ENCODE measurements at places on chromosomes 2 and 18.
A peak's percentile ranks its signal among the peaks of the same experiment; 100 is the strongest.

- no peak for DNase-seq
Observed at GRCh38 chr2:176178038-176178756, 10.3 kb upstream of the HOXD1 start.

GRCh38 chr18:62196079-62196478 lies 9.0 kb downstream of the RELCH start:
- DNase-seq, result no peak

GRCh38 chr2:48774251-48774650 lies 18.7 kb upstream of the LHCGR start:
- DNase-seq, result no peak

GRCh38 chr2:226475650-226476049 lies 324.0 kb downstream of the IRS1 start:
- DNase-seq, result no peak

DNA sequence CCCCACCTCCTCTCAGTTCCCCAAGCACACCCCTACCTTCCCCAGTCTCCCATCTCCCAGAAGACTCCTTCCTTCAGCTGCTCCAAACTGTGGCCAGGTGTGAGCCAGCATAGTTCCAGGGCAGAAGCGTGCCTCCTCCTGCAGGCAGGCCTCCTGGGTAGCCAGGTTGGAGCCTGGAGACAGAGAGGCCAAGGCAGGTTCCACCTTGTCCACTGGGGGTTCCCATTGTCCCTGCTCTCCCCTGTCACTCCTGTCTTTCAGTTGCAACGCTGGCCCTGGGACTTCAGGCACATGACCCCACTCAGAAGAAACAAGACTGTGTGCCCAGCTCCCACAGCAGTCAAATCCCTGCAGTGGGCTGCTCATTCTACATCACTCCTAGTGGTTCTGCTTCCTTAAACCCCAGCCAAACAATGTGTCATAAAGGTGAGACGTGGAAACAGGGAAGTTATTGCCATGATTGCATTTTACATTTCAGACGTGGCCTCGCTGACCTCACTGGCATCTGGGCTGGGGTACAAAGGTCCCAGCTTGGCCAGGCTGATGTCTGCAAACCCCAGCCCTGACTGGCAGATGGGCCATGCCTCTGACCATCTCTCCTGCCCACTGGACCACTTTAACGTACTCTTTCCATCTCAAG lies 96.5 kb upstream of the BOD1L2 start:
- DNase-seq, result no peak

DNA sequence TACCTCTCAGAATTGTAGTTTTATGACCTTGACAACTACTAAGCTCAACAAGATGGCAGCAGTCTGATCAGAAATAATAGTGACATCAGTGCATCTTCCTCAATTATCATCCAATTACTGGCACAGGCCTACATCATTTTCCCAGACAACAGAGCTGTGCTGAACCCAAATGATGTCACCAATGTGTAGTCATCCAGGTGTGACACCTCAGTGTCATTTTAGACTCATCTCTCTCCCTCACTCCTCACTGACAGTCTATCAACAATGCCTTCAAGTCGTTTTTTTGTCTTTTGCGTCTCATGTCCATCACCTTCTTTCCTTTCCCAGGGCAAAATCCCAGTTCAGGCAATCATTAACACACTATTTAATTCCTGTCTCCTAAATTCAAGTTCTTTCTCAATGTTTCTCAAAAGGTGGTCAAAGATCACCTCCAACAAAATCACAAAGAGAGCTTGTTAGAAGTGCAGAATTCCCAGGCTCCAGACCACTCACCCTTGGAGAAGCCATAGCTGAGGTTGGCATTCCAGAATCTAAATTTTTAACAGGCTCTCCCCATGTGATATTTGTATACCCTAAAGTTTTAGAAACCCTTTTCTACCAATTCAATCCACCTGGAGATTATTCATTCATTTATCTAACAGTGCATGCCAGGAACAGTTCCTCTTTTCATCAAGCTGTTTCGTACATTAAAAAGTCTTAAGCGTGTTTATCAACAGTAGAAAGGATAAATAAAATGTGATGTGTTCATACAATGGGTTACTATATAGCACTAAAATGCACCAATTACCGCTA lies 125.3 kb upstream of the KLF7 start:
- DNase-seq, result peak; percentile 51

- no peak for DNase-seq
Observed at GRCh38 chr2:100818606-100819369, 1.2 kb upstream of the NPAS2 start.

DNA sequence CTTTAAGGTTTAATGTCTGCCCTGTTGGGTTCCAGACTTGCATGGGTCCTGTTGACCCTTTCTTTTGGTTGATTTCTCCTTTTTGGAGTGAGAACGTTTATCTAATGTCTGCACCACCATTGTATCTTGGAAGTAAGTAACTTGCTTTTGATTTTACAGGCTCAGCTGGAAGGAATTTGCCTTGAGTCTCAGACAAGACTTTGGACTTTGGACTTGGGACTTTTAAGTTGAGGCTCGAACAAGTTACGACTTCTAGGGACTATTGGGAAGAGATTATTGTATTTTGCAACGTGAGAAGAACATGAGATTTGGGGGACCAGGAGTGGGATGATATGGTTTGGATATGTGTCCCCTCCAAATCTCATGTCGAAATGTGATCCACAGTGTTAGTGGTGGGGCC lies 267.7 kb downstream of the GLI2 start:
- no peak for DNase-seq

DNA sequence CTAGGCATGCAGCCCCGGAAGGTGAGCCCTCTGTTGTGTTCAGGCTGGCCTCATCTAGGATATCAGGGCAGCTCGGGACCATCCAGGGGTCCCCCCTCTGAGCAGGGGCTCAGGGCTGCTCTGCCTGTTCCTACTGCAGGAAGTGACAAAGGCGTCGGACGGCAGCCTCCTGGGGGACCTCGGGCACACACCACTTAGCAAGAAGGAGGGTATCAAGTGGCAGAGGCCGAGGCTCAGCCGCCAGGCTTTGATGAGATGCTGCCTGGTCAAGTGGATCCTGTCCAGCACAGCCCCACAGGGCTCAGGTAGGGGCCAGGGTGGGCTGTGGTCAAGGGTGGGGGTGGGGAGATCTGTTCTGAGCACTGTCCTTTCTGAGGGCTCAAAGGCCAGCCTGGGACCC lies 13.1 kb downstream of the KCNIP3 start:
- DNase-seq, result no peak

- no peak for DNase-seq
Observed at GRCh38 chr18:36302676-36303075, 5.2 kb downstream of the FHOD3 start.

- no peak for DNase-seq
Observed at GRCh38 chr2:192473331-192473730, 278.6 kb upstream of the TMEFF2 start.

GRCh38 chr2:224948859-224949258 lies 93.4 kb downstream of the DOCK10 start:
- DNase-seq, result no peak

- DNase-seq, result no peak
Observed at GRCh38 chr2:217108575-217109027, 248.7 kb upstream of the TNP1 start.

DNA sequence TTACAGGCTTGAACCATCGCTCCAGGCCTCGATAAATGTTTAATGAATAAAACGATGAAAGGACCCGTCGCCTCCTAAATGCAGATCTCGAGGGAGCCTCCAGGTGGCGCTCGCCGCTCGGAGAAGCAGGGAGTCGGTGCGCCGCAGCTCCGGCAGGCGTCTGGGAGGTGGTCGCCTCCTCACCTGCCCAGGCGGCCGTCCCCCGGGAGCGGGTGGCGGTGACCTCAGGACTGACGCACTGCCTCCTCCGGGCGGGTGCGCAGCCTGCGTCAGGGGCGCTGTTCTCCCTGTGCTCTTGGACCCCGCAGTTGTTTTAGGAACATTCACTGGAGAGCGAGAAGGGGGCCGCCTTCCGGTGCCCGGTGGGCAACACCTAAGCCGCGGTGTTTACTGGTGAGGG lies 38.6 kb upstream of the POLE4 start:
- peak; percentile 69 for DNase-seq

DNA sequence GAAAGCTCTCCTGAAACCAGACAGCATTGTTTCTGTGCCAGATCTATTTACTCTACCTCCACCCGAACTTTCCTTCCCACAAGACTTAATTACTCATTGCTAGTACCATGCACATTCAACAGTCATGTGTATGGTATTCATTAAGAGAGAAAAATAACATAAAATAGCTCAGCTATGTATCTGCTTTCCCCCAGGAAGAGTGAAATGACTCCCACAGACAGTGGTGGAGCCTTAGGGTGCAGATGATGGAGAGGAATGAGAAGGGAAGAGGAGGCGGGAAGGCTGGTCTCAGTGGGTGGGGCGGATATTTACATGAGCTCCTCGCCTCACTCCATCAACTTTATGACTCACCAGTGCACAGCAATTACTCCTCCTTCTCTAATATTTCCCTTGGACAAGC lies 724.5 kb downstream of the EPHA4 start:
- DNase-seq, result no peak

GRCh38 chr2:150480241-150480640 lies 7.2 kb downstream of the RND3 start:
- DNase-seq, result no peak

- DNase-seq, result no peak
Observed at GRCh38 chr2:180707175-180707883, 273.1 kb upstream of the UBE2E3 start.

DNA sequence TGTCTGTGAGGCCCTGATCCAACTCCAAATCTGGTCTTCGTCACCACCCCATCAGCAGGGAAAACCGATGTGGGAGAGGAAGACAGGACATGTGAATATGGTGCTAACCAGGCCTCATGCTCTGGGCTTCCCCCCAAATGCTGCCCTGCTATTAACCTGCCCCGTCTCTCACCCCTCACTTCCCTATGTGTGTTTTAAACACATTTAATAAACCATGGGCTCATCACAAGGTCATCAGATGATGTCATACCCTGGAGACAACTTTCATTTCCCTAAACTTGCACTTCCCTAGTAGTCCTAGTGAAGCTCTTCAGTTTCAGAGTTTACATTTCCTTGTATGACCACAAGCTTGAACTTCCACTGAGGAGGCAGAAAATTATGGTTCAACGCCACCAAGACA lies 49.9 kb downstream of the CD8B2 start:
- DNase-seq, result no peak

DNA sequence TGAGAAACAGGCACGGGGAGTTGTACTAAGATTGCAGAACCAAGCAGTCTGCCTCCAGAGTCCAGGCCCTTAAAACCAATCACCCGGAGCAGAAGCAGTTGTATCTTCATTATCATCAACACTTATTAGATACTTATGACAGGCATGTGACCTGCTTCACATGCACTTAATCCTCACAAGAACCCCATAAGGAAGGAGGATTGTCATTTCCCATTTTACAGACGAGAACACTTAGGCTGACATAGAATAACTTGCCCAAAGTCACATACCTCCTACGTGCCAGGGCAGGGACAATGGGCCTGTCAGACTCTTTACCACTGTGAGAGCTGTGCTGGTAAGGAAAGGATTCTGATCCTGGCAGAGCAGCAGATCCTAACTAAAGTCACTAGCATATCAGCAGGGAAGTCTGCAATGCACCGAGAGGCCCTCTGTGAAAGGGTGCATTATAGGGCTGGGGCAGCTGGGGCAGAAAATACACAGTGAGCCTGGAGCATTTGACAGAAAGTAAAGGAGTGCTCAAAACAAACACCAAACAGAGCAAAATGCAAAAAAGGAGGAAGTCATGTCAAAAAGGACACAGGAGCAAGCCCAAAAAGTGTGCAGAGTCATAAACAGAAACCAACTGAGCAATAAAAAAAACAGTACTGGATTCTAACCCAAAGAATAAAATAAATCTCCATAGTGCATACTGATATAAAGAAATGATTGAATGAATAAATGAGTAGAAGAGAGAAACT lies 55.9 kb upstream of the SP3 start:
- DNase-seq, result no peak

DNA sequence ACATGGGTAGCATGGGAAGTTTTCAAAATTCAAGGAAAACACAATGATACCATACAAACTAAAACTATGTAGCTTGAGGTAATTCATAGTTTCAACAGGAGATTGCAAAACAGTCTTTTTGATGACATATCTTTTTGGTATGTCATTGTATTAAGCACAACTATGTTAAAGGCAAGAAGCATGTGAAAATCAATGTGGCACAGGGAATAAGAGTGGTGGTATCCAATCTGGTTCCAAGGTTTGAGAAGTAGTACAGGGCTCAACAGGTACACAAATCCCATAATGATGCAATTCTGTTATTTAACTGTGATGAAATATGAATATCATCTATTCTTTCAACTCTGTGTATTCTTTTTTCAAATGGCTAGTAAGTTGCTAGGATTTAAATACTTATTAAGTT lies 16.4 kb upstream of the DLX2 start:
- DNase-seq, result no peak

DNA sequence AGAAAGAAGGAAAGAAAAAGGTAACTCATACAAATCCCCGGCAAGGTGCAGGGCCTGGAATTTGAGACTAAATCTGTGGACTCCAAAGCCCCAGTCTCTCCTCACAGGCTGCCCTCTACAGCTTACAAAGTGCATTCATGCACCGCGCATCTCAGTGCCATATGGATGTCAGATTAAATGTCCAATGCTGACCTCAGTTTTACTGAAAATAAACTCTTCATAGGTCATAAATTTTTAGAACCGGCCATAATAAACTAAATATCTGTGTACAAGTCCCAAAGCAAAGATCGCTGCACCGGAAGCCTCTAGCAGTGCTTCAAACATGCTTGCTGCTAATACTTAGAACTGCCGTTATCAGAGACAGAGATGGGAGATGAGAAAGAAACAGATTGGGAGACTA lies 17.7 kb downstream of the ST6GAL2 start:
- no peak for DNase-seq

DNA sequence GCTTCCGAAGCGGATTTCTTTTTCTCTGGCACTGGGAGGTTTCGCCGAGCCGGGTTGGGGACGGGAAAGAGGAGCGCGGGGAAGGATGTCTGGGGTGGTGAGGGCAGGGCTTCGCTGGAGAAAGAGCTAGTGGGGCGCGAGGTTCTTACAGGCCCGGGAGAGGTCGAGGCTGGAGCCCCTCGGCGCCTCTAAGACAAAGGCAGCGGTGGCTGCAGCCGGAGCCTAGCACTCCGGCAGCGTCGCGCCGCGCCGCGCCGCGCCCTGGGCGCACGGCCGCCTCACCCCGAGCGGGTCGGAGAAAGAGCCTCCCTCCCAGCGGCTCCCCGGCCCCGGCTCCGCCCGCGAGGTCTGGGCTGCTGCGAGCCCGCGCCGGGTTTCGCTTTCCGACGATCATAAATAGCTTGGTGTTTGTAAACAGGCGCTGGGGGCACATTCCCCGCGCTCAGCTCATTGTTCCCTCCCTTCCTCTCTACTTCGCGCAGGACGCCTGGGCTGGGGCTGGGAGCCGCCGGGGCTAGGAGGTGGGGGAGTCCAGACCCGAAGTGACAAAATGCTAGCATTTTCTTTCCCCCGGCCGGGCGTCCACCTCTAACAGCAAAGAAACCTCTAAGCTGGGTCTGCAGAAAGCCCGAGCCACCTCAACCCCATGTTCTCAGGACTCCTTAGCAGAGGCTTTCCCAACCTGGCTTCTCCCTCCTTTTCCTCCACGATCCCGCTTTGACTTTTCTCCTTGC lies 813 bp upstream of the MEIS1 start:
- DNase-seq, result peak; percentile 24
